ENCODE measurements at places on chromosomes 3 and 15.

- no peak for DNase-seq
Observed at GRCh38 chr15:83287541-83288027, 3.1 kb upstream of the BNC1 start.

GRCh38 chr3:55282994-55283393, 204.1 kb downstream of the WNT5A start:
- DNase-seq, result no peak

- DNase-seq, result no peak
Observed at GRCh38 chr3:164250923-164251322, 827.4 kb downstream of the SI start.

DNA sequence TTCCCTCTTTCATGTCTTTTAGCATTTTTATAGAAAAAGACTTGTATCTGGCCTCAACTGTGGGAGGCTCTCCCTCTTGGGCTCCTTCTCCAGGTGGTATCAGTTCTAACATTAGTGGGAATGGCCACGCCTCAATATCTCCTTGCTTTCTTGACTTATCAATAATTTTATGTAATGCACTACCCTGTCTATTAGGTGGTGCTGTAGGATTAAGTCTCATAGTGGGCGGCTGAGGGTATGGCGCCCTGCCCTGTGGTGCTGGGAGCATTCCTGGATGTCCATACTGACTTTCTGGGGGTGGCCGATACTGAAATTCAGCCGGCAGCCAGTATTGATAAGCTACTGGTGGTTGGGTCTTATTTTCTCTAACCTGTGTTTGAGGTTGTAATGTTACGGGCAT, 8.7 kb upstream of the RPUSD3 start:
- DNase-seq, result no peak

- DNase-seq, result no peak
Observed at GRCh38 chr3:186896875-186897274, 33.5 kb upstream of the ST6GAL1 start.

DNA sequence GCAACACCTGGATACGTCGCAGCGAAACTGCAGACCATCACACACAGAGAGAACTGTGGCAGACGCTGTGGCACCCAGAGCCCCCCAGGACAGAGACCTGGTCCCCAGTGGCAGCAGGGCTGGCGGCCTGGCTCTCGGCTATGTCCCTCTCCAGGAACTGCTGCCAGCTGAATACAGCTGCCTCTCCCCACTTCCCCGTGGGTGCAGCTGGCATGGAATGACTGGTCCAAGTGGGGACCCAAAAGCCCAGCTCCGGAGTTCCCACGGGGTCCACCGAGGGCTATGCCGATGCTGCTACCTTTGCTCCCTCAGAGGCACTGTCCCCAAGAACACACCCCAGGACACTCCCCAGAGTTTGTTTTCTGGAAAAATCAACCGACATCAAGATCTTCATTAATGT, 67.8 kb upstream of the GATA2 start:
- no peak for DNase-seq

GRCh38 chr15:57892181-57892580, 173.3 kb downstream of the ALDH1A2 start:
- DNase-seq, result no peak

- no peak for DNase-seq
Observed at GRCh38 chr3:119481079-119481478, 12.3 kb downstream of the POGLUT1 start.

DNA sequence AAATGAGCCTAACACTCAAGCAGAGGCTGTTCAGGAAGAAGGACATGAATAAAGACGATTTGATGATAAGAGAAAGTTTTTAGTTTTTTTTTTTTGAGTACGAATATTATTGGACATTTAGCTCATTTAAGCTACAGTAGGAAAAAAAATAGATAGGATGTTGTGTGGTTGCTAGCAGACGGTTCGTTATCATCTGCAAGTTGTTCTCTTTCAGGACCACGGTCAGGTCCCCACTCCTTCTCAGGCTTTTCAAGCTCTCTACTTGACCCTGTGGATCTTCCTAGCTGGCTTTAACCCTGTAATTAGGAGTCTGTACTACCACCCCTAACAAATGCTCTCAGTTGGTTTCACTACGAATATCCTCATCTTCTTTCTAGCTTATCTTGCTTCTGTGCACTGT, 1.1 kb downstream of the KCNH8 start:
- DNase-seq, result no peak

DNA sequence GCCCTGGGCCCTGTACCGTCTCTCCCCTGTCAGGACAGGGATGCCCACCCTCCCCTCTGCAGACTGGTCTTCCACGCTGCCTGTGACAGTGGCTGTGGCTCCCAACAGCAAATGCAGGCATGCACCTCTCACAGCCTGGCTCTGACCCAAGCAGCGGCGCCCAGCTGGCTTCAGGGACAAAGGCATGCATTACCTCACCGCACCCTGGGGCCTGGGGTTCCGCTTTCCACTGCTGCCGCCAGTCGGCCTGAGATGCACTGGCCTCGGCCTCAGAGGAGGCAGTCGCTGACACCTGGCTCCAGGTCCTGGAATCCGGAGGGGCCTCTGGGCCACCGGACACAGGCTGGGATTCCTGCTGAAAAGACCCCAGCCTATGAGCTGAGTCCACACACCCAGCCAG, 70.3 kb downstream of the SCN5A start:
- peak; percentile 6 for DNase-seq

GRCh38 chr3:191358929-191359328, 28.6 kb upstream of the UTS2B start:
- no peak for DNase-seq

DNA sequence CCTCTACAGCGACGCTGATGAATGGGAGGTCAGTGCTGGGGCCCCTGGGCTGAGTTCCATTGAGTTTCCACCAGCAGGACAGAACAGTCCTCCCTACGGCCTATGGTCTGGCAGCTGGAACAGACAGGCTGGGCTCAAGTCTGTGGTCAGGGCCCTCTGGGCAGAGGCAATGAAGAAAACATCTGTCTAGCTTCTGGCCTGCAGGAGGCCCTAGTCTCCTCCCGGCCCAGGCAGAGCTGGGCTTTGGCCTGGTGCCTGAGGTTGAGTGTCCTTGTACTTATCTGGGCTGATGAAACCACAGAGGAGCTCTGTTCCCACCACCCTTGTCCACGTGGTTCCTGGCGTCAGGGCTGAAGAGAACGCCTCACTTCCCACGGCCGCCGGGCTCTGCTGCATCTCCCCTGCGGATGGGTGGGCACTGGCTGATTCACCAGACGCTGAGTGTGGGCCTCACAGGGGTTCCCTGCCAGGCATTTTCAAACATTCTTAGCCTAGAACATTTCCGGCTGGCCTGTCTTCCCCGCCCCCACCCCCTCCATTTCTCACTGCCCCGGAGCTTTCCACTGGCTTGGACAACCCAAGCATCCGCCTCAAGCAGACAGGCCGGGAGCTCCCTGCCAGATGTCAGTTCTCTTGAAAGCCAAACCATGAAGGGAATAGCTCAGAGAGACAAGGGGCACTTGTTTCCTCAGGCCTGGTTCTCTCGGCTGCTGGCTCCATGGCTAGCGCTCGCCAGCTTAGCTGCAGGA, 20.3 kb downstream of the PPCDC start:
- DNase-seq, result peak; percentile 69

GRCh38 chr3:182668974-182669373, 124.3 kb upstream of the ATP11B start:
- DNase-seq, result no peak

DNA sequence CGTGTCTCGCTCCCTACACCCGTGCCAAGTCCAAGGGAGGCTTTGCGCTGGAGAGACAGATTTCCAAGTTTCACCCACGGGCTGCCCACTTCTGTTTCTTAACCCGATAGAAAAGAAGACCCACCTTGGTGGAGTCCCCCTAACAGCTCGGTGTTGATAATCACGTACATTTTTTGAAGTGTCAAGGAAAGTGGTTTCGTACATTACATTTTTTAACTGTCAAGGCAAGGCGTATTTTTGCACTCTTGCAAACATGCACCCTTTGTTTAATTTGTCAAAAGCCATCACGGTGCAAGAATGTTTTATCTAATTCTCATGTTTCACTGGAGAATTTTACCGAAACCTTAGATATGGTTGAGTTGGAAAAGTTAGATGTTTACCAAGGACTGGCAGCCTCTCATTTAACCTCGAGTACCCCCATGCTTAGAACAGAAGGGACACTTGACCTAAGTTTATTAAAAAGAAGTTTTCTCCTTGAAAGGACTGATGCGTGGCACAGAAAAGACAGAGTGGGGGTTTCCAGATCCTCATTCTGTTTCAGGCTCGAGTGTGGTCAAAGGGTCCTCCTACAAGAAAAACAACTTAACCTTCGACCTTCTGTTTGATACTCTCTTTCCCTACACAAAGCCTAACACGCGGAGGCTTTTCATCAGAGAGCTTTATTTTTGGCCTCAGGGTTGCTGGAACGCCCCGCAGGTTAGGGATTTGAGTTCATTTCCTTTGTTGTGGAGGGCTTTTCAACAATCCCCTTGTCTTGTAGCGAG, 882 bp downstream of the GXYLT2 start:
- no peak for DNase-seq

DNA sequence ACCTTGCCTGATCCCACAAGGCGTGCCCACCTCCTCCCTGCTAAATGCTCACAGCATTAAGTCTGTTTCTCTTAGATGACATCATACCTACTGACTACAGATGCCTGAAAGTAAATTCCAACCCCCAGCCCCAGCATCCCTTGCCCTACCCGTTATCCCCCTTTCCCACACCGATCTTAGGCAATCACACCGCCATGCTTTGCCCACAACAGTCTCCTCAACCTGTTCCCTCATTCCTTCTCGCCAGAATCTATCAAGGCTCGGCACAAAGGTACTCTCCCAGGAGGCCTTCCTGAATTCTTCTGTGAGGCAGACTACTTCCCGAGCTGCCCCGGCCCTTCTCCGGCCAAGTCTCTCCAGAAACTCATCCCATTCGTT, 789 bp upstream of the SEC61A1 start:
- no peak for DNase-seq

DNA sequence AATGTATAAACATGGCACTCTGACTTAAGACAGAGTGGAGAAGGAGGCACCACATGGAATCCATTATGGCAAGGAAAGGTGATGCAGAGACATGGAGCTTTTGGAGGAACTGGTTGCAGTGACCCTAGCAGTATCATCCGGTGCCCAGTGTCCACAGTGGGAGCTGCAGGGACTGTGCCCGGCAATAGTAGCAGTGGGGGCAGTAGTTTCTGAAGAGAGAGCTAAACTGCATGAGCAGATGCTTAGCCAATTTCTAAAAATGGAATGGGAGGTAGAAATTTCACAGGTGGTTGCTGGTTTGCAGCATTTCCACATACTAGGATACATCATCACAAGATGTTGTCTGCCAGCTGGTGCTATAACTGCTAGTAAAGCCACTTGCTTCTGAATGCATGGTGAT, 7.8 kb upstream of the TM2D3 start:
- no peak for DNase-seq

DNA sequence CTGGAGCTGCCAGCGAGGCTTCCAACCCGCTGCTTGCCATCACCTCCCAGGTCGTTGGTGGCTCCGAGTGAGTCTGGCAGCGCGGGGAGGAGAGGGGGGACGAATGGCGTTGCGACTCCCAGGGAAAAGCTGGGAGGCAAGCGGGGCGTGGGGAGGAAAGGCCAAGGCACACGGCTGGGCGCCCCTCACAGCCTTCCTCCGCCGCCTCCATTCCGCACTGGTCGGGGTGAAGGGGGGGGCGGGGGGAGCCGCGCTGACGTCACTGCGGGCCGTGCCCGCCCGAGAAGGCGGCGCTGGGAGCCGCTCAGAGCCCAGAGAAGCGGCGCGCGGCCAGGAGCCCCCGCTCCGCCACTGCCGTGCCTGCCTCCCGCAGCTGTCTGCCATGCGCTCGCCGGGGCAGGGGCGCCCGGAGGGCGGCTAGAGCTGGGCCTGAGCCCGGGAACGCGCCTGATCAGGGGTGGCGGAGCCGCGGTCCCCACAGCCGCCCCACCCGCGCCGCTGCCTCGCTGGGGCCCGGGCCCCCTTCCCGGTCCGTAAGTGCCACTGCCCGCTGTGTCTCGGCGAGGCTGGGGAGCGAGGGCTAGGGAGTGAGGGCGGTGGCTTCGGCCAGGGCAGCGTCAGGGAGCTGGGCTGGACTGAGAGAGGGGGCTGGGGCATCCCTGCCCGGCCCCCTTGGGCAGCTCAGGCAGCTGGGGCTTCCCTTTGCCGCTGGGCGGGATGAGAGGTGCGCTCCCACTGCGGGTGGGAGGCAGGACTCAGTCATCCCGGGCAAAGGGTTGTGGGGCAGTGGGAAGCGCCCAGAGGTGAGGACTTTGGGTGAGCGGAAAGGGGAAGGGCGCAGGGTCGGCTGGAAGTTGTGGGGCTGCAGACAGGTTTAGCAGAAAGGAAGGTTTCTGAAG, 27.8 kb upstream of the POLG start:
- DNase-seq, result no peak

DNA sequence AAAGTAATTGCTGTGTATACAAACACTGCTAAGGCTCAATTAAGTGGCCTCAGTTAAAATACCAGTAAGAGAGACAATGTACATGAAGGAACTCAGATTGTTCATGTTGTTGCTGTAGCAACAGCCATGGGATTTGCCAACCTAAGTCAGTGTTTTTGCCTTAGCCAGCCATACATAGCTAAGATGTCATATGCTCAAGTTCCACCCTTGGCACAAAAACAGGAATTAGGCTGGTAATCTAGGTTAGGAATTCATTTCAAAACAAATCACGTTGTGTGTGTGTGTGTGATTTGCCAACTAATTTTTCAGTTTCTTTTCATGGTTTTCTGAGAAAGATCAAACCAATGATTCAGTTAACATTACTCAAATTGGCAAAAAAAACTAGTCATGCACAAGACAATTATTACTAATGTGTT, 143.7 kb upstream of the KCNMB2 start:
- DNase-seq, result no peak

- DNase-seq, result no peak
Observed at GRCh38 chr3:143135150-143135549, 15.6 kb downstream of the CHST2 start.

- DNase-seq, result no peak
Observed at GRCh38 chr3:125646581-125646980, 51.3 kb upstream of the OSBPL11 start.

DNA sequence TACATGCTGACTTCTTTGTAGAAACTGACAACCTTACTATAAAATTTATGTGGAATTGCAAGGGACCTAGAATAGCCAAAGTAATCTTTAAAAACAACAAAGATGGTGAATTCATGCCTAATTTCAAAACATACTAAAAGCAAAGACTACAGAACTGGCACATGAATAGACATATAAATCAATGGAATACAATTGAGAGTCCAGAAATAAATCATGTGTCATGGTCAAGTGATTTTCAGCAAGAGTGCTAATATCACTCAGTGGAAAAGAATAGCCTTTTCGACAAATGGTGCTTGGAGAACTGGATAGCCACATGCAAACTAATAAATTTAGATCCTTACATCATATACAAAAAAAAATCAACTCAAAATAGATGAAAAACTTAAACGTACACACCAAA, 8.7 kb downstream of the IMPG2 start:
- no peak for DNase-seq

GRCh38 chr3:72306800-72307341, 521.9 kb upstream of the PROK2 start:
- DNase-seq, result no peak
